ENCODE measurements at places on chromosomes 4 and X.

GRCh38 chrX:45518552-45518951 is 317.9 kb upstream of the DIPK2B start:
- DNase-seq = no peak

- no peak for DNase-seq
Observed at GRCh38 chrX:129831091-129831885, 12.4 kb downstream of the ZDHHC9 start.

GRCh38 chr4:174631901-174632758 is 109.8 kb upstream of the HPGD start:
- DNase-seq = peak; percentile 24

DNA sequence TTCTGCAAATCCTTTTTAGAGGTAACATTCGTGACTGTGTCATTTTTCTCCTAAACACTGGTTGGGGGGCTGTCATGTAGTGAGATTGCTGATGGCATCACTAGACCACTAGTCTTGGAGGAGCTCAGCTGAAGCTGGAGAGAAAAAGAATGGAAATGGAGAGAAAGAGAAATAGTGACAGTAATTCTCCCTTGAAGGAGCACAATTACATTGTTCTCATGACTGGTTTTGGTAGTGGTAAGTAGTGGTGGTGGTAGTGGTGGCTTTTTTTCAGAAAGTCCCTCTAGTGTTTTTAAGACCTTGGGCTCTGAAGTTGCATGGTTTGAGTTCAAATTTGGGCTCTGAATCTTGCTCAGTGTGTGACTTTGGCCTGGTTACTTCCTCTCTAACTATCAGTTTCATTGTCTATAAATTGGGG is 99.8 kb downstream of the LARP7 start:
- no peak for DNase-seq

GRCh38 chr4:80192937-80193336 is 4.4 kb upstream of the PRDM8 start:
- no peak for DNase-seq

GRCh38 chr4:10521424-10521823 is 64.2 kb upstream of the ZNF518B start:
- DNase-seq = no peak

GRCh38 chrX:105752338-105752956 is 69.9 kb upstream of the NRK start:
- no peak for DNase-seq

DNA sequence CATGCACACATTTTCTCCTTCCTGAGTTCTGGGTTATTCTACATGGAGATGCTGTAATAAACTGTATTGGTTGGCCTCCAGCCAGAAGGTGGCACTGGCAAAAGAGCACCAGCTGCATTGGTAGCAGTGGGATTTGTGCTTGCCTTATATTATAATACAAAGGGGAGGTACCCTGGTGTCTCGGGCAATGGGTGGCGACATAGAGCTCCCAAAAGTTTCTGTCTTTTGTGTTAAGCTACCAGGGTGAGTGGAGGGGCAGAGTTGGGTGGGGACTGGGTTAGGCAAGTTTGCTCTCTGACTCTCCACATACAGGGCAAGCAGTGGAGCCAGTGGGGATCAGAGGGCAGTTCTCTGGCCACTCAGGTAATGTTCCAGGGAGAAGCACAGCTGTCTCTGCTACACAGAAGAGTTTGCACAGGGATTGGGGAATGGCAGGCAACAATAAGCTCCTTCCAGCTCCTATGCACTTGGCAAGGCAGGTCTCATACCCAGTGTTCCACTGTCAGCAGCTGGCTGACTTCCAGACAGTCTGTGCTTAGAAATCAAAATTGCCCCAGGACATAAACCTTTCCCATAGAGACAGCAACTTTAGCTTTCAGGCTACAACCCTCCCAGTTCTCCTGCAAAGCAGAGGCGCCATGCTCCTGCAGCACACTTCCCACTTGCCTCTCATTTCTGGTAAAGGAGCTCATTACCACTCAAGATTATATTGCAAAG is 463.9 kb upstream of the PCDH7 start:
- no peak for DNase-seq

DNA sequence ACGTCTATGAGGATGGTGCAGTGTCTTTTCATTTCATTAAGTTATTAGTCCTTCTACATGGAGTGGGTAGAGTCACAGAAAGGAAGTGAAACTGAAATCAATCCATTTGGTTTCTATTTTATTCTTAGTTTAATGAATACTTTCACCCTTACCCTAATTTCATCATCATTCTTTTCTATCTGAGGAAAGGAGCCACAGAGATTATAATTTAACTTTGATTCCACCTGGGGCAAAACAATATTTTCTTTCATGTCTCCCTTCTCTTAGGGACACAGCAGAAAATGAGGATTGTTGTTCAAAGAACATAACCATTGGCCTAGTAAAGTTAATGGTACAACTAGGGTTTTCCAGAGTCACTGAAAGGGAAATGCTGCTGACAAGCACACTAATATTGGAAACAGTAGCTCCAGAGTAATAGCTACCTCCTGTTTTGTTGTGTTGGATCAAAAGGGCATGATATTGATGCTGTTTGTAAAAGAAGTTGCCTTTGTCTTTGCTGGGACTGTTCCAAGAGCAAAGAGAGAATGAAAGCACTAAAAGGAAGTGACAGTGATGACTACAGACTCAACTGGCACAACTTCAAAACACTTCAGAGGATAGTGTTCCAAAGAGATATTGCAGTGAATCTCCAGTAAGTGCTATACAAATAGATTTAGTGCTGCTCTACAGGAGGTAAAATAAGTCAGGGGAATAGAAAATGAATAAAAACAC is 247.1 kb upstream of the PITX2 start:
- DNase-seq = no peak

DNA sequence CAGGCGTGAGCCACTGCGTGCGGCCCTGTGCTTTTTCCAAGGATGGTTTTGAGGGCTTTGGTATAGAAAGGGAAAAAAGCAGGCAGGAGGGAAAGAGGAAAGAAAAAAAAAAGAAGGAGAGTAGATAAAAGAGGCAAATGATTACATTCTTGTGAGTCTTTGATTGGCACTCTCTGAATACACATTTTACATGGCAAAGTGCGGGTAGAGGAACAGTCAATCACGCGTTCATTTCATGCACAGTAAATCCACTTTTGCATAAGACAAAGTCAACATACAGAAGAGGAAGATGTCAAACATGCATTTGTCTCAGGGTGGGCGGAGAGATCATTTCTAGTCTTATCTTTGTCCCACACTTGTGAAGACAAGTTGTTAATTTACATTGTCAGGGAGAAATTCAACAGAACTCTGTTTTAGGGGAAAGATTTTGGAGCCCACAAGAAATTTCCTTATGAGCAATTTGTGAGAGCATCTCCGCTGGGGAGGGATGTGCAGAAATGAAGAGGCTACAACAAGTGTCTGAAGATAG is 183.2 kb downstream of the DHRSX start:
- no peak for DNase-seq

GRCh38 chr4:56668267-56668666 is 12.8 kb downstream of the HOPX start:
- DNase-seq = no peak

GRCh38 chr4:142844782-142845181 is 1.3 kb downstream of the INPP4B start:
- DNase-seq = no peak

DNA sequence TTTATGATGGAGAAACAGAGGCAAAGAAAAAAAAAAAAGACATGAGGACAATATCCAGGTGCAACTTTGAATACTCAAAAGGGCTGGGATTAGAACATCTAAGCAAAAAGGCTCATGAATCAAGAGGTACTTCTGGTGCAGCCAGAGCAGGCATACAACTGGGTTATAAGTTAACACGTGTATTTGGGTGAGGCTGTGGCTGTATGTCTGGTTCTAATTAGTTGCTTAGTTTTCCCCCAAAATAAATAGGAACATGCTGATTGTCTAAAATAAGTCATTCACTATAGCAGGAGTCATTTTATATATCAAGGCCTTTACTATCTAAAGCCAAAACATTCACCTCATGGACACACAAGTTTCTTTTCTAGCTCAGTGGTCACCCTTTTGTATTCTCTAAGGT is 20.2 kb downstream of the NHS start:
- DNase-seq = no peak
